Type B pancreatic cell (in vitro differentiated cells): ENCODE measurements at places on chromosomes 11 and 22. TPM values are rescaled to one million over a fixed set of nuclear protein-coding genes. Genes with fewer than 3 reads are reported as not detected.

DNA sequence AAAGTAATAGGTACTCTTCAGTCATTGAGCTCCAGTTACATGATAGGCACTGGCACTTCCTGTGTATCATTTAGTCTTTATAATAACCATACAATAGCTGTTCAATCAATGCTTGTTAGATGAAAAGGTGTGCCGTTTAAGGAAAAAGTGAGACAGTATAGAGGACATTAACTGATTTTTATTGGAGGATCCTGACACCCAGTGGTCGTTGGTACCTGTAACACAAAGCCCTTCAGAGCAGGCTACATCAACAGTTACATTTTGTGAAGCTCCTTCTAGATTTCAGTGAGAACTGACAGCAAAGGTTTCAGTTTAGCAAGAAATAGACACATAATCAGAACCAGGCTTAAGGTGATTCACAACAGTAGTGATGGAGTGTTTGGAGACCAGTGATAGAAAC, 44.2 kb downstream of the CCDC81 start:
- H3K4me1 ChIP-seq: no peaks in the 10 kb centered on the region
- H3K27ac ChIP-seq: no peak overlapping the region

Gene PATE4
- total RNA-seq: not detected in 2 replicates

DNA sequence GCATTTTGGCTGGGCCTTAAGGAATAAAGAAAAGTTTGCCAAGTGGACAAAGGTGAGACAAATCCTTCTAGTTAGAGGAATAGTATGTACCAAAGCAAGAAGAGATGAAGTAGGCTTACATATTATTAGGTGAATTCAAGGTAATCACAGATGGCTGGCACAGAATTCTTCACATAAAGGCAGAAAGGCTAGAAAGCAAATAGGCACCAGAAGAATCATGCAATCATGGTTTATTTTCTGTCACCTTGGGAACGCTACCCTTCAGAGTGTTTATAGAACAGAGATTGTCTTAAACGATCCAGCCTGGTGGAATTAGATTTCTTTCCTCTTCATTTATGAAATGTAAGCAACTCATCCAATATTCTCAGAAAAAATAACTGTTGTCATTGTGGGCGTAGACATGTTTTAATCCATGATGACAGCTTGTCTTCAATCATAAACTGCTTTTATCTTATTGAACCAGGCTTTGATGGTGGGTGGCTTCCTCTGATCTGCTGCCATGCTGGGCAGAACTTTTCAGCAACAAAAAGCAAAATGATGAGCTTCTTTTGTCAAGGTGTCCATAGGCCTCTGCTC, 49.0 kb upstream of the CSNK2A3 start:
- H3K36me3 ChIP-seq: no peaks in the 10 kb centered on the region
- H3K4me3 ChIP-seq: no peak overlapping the region
- no peak for DNase-seq
- H3K4me1 ChIP-seq: peaks cover 14% of the 10 kb centered on the region
- no peak overlapping the region for H3K27ac ChIP-seq

GRCh38 chr11:3920148-3920852, 64.8 kb downstream of the STIM1 start:
- DNase-seq: no peak
- no peaks in the 10 kb centered on the region for H3K36me3 ChIP-seq
- H3K27ac ChIP-seq: no peak overlapping the region
- H3K27me3 ChIP-seq: no peaks in the 10 kb centered on the region
- no peak overlapping the region for H3K4me3 ChIP-seq
- peaks cover 4% of the 10 kb centered on the region for H3K4me1 ChIP-seq

- H3K27ac ChIP-seq: peak overlapping the region; percentile 12
- peaks cover 2% of the 10 kb centered on the region for H3K27me3 ChIP-seq
- H3K36me3 ChIP-seq: no peaks in the 10 kb centered on the region
- peak overlapping the region; percentile 46 for H3K4me3 ChIP-seq
- H3K4me1 ChIP-seq: peaks cover 23% of the 10 kb centered on the region
These were observed 27.6 kb downstream of the RIBC2 start for GRCh38 chr22:45441138-45441537.

DNA sequence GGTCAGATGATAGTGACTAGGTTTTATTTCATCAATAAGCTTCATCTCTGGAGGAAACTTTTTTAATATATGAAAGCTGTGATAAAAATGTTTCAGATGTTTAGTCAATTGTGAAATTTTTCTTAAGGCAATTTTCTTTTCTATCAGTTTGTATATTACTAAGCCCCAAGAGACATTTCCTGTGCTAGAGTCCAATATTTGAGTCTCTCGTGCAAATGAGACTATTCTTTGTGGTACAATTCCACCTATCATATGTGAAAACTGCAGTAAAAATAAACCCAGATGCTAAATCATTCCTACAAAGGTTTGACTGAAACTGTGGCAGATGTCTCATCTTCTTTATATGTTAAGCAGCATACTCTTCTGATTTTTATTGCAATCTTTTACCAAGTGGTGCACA, 28.0 kb downstream of the CTR9 start:
- H3K4me3 ChIP-seq: no peak overlapping the region
- H3K4me1 ChIP-seq: no peaks in the 10 kb centered on the region
- H3K27me3 ChIP-seq: no peaks in the 10 kb centered on the region
- peaks cover 17% of the 10 kb centered on the region for H3K36me3 ChIP-seq
- no peak for DNase-seq

GRCh38 chr22:48695251-48695650, 1132.4 kb downstream of the BRD1 start:
- H3K4me3 ChIP-seq: no peak overlapping the region
- H3K4me1 ChIP-seq: peaks cover 4% of the 10 kb centered on the region
- H3K27me3 ChIP-seq: no peaks in the 10 kb centered on the region
- H3K36me3 ChIP-seq: no peaks in the 10 kb centered on the region
- no peak overlapping the region for H3K27ac ChIP-seq

- H3K27me3 ChIP-seq: peaks cover 22% of the 10 kb centered on the region
- no peaks in the 10 kb centered on the region for H3K36me3 ChIP-seq
- H3K4me1 ChIP-seq: no peaks in the 10 kb centered on the region
- peak; percentile 55 for DNase-seq
- no peak overlapping the region for H3K27ac ChIP-seq
- no peak overlapping the region for H3K4me3 ChIP-seq
These were observed 6.8 kb downstream of the C11orf21 start for GRCh38 chr11:2294926-2295290.

DNA sequence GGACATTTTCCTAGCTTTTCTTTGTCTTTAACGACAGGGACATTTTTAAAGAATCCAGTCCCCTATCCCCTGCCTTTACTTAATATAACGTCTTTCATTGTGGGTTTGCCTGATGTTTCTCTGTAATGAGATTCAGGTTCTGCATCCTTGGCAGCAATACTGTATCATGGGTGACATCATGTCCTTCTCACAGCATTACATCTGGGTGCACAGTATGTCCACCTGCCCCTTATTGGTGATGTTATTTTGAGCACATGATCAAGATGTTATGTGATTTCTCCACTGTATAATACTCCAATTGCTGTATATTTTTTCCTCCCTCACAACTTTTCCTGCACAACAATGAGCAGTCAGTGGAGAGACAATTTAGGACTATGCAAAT, 9.7 kb upstream of the STK33 start:
- no peaks in the 10 kb centered on the region for H3K4me1 ChIP-seq
- peaks cover 9% of the 10 kb centered on the region for H3K27me3 ChIP-seq
- no peak for DNase-seq
- H3K36me3 ChIP-seq: no peaks in the 10 kb centered on the region
- no peak overlapping the region for H3K4me3 ChIP-seq

DNA sequence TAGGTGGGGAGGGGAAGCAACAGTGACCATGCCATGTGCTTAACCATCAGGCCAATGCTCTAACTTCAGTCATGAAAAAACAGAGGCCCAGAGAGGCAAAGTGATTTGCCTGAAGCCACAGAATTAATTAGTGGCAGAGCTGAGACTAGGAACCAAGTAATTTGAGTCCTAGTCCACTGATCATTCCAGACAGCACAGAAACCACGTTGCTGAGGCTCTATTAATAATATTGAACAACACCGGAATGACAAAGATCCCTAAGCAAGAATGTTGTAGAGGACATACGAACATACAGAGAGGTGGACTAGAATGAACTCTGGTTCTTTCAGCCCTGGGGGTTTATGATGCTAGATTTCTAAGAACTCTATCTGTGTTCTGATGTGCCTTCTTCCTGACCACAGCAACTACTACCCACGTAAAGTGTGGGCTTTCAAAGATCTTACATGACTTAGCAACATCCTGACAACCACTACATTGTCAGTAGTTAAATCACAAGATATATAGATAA, 92.3 kb downstream of the GAB2 start:
- no peak for DNase-seq
- no peaks in the 10 kb centered on the region for H3K36me3 ChIP-seq
- H3K27ac ChIP-seq: no peak overlapping the region
- H3K4me1 ChIP-seq: no peaks in the 10 kb centered on the region
- H3K27me3 ChIP-seq: no peaks in the 10 kb centered on the region
- no peak overlapping the region for H3K4me3 ChIP-seq

- peaks cover 14% of the 10 kb centered on the region for H3K36me3 ChIP-seq
- H3K27me3 ChIP-seq: no peaks in the 10 kb centered on the region
- DNase-seq: no peak
- no peak overlapping the region for H3K27ac ChIP-seq
These were observed 55.7 kb downstream of the TSPAN18 start for GRCh38 chr11:44782478-44782877.

GRCh38 chr11:95378111-95378510, 147.1 kb upstream of the SESN3 start:
- no peak overlapping the region for H3K4me3 ChIP-seq
- no peaks in the 10 kb centered on the region for H3K36me3 ChIP-seq
- peaks cover 4% of the 10 kb centered on the region for H3K27me3 ChIP-seq
- DNase-seq: no peak
- H3K27ac ChIP-seq: no peak overlapping the region
- H3K4me1 ChIP-seq: peaks cover 15% of the 10 kb centered on the region

- H3K4me1 ChIP-seq: peaks cover 4% of the 10 kb centered on the region
- no peak for DNase-seq
- no peaks in the 10 kb centered on the region for H3K27me3 ChIP-seq
These were observed 6.2 kb upstream of the LRFN4 start for GRCh38 chr11:66850588-66851238.

Gene MMP10
- 0.71 and 2.0 TPM in 2 replicates for total RNA-seq

- no peak for DNase-seq
- H3K36me3 ChIP-seq: no peaks in the 10 kb centered on the region
These were observed 60.6 kb downstream of the NXPE2 start for GRCh38 chr11:114738954-114739353.

DNA sequence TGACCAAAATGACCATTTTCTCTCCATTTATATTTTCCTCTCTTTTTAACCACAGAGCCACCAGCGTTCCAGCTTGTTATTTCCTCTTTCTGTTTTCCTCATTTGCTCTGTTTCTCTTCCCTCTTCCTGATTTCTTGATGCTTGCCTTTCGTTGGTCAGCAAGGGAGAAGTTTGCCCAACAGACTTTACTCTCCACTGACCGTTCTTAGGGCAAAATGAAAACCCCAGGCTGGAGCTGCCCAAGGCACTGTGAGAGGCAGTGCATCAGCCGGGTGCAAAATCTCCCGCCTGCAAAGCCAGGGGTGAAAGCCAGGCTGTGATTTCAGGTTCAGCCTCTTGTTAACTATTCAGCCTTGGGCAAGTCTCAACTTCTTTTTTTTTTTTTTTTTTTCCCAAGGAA, 26.1 kb upstream of the APLP2 start:
- H3K36me3 ChIP-seq: no peaks in the 10 kb centered on the region
- DNase-seq: no peak
- H3K27ac ChIP-seq: peak overlapping the region; percentile 57
- no peaks in the 10 kb centered on the region for H3K27me3 ChIP-seq
- H3K4me3 ChIP-seq: peak overlapping the region; percentile 69

Gene PLAAT5
- 2.0 and 9.9 TPM in 2 replicates for total RNA-seq

DNA sequence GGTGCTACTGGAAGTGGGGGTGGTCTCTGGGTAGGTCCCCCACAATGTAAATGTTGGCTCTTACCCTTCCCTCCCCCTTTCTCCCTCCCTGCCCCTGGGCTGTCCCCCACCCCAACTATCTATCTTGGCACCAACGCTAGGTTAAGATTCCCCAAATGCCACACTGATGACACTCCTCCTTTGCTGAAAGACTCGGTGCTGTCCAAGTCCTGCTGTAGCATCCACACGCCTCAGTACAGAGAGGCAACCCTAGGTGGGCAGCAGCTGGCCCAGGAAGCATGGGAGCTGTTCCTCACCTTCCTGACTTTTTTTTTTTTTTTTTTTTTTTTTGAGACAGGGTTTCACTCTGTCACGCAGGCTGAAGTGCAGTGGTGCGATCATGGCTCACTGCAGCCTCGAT, 3.4 kb upstream of the KCTD17 start:
- H3K4me1 ChIP-seq: peaks cover 8% of the 10 kb centered on the region
- no peaks in the 10 kb centered on the region for H3K27me3 ChIP-seq
- no peaks in the 10 kb centered on the region for H3K36me3 ChIP-seq
- DNase-seq: no peak

Gene PTPRCAP
- total RNA-seq: 1.1 and 2.0 TPM in 2 replicates

DNA sequence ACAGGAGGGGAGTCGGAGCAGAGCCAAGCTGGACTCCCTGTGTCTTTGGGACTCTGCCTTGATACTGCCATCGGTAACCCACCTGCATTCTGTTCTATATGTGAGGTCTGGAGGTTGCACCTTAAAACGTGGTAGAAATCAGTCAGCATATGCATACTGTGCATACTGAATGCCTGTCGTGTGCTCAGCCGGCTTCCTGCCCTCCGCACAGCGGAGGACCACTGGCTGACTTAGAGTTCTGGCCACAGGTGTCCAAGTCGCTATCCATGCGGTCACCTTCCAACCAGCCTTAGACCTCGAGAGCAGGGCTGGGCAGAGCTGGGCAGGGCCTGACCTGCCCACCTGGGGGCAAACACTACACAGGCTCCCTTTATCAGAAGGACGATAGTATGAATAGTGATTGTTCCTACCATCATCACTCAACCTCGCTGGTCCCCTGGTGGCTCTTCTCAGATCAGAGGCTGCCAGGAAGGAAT, 3.8 kb downstream of the TBC1D10C start:
- peaks cover 24% of the 10 kb centered on the region for H3K27me3 ChIP-seq
- H3K4me1 ChIP-seq: peaks cover 6% of the 10 kb centered on the region

- no peaks in the 10 kb centered on the region for H3K36me3 ChIP-seq
- peaks cover 31% of the 10 kb centered on the region for H3K27me3 ChIP-seq
- no peak for DNase-seq
- H3K4me3 ChIP-seq: peak overlapping the region; percentile 22
These were observed 217.8 kb upstream of the ZBED5 start for GRCh38 chr11:11075515-11076171.

Gene SHANK3
- total RNA-seq: 6.8 and 13.1 TPM in 2 replicates

DNA sequence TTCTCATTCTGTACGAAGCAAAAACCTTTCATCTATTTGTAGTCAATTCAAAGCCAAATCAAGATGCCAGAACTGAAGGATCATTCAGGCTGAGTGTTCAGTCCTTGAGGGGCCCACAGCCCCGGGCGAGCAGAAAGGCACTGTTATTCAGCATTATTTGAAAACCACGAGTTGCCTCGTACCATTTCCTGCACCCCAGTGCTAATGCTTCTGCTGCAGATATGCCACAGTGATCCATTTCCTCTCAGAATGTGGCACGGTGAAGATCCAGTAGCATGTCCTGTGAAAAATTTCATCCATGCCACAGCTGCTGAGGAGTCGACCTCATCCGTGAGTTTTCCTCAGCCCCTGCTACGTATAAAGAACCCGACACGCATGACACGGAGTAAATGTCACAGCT, 85.4 kb downstream of the OSBP2 start:
- H3K4me1 ChIP-seq: peaks cover 24% of the 10 kb centered on the region
- H3K4me3 ChIP-seq: no peak overlapping the region
- no peaks in the 10 kb centered on the region for H3K36me3 ChIP-seq
- DNase-seq: no peak

Gene P2RY2
- 12.1 and 25.3 TPM in 2 replicates for total RNA-seq

- no peaks in the 10 kb centered on the region for H3K4me1 ChIP-seq
- H3K36me3 ChIP-seq: no peaks in the 10 kb centered on the region
- DNase-seq: no peak
These were observed 110.8 kb downstream of the MTNR1B start for GRCh38 chr11:93080146-93080759.
